Brain pericyte (primary cell): ENCODE measurements at places on chromosomes 13 and 19.

GRCh38 chr13:25214491-25215252, 42.6 kb upstream of the AMER2 start:
- no peak for DNase-seq

DNA sequence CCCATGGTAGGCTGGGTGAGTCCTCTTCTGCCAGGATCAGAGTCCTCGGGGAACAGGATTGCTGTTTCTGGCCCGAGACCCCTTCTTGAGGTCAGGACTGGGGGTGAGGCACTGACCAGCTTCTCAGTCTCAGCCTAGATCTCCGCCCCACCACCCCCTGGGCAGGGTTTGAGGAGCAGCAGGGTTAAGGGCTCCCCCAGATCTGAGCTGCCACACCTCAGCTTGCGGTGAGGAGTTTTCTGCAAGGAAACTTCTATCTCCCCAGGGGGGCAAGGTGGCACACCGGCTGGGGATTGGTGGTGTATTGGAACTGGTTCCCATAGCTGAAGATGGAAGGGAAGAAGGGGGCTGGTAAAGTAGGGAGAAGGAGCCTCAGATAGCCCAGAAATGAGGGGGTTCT, 19.5 kb downstream of the CHST8 start:
- no peak for DNase-seq

DNA sequence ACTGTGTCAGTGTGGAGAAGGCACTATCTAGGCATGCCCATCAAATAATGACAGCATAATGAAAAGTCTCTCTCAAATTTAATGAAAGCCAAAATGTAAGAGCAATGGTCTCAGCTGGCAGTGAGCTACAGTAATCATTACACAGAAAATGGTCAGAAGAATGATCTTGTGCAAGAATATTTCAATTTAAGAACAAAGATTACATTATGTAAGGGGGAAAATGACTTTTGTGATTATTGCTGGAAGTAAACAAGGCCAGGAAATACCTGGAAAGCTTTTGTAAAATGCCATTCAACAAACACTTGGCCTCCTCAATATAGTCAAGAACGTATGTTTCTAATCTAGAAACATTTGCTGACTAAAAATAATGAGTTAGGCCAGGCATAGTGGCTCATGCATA, 89.1 kb downstream of the CAB39L start:
- DNase-seq, result no peak

DNA sequence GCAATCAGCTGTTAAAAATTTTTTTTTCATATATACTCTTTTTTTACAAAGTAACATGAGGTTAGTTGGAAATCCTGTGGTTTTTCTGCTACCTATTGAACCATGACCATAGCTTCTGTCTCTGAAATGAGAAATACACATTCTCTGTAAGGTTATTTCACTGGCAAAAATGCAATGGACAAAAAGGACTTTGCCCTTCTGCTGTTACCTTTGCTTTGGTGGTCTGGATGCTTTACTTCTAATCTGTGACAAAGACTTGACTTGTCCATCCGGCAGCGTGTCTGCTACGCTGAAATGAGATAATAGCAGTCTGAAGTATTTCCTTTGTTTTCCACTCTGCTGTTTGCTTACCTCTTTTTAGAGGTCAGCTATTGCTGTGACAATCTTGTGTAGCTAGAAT, 412.8 kb downstream of the SLITRK6 start:
- DNase-seq, result no peak

GRCh38 chr19:39200803-39201115, 3.3 kb downstream of the SYCN start:
- DNase-seq, result no peak

GRCh38 chr13:39892721-39893685, 237.5 kb downstream of the COG6 start:
- no peak for DNase-seq

GRCh38 chr19:20470345-20471135, 95.0 kb downstream of the ZNF737 start:
- no peak for DNase-seq

DNA sequence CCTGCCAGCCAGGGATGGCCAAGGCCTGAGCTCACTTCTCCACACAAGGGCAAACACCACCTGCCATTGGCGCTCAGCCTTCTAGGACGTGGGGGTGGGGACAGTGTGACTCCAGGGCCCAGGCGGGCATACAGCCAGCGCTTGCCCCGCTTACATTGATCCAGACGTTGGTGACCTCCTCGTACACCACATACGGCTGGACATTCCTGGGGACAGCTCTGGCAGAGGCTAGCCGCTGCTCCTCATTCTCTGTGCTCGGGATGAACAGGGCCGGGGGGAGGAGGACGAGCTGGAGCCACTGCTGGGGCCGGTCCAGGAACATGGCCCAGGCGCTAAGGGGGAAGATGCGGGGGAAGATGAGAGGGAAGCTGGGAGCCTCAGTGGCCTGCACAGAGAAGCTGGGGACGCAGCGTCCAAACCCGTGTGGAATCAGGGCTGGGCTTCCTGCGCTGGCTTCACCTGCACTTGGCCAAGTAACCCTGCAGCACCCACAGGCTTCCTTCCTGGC, 25.1 kb upstream of the MYDGF start:
- no peak for DNase-seq

DNA sequence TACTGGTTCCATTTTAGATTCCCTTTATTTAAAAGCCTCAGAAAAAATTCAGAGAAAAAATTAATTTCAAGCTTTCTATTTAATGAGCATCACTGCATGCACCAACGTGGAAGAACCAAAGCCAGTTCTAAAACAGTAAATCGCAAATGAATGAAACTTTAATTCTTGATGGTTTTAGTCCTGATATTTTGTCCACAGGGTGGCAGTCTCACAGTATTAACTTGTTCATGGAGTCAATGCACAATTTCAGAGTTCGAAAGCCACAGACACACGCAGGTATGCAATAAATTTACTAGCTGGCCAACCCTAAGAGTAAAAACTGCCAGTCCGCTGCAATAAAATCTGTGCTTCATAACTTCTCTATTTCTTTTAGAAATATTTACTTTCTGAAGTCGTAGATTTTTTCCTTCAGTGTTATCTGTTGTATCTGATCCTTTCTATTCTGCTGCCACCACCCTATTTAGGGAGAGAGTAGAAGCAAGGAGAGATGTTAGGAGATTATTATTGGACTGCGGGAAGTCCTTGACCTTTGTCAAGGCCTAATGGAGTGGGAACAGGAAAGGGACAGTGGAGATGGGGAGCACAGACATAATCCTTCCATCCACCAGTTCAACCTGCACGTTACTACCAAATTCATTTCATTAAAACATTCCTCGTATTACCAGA, 7.0 kb upstream of the WBP4 start:
- no peak for DNase-seq

GRCh38 chr19:46907880-46908279, 47.1 kb downstream of the ARHGAP35 start:
- DNase-seq, result no peak

DNA sequence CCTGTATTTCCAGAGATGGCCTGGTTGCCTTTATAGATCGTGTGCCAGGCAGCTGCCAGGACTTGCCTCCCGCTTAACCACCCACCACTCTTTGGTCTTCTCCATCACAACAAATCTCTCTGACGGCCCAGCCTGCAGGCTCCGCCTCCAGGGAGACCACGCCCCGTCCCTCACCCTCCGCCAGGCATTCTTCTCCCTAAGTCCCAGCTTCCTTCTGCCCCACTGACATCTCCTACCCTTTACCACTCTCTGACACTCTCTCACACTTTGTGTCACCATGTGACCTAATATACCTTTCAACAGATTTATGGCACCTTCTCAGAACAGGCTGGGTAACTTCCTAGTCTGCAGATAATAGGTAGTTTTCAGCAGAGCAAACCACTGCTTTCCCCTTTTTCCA, 95.1 kb downstream of the CAB39L start:
- no peak for DNase-seq

DNA sequence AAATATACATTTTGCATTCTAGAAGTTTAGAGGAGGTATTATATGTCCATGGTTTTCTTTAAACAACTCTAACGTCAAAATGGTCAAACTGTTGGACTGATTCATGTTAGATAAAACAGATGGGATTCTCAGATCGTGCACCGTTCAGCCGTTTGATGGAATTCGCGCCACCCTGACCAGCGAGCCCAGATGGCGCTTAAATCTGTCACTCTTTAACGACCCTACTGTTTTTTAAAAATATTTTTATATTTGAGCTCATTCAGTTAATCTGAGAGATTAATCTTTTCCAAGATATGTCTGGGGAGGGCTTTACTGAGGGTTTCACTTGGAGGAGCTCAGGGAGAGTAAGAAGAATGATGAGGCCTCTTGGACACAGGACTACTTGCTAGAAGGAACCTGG, 164.4 kb downstream of the TM9SF2 start:
- DNase-seq, result no peak

DNA sequence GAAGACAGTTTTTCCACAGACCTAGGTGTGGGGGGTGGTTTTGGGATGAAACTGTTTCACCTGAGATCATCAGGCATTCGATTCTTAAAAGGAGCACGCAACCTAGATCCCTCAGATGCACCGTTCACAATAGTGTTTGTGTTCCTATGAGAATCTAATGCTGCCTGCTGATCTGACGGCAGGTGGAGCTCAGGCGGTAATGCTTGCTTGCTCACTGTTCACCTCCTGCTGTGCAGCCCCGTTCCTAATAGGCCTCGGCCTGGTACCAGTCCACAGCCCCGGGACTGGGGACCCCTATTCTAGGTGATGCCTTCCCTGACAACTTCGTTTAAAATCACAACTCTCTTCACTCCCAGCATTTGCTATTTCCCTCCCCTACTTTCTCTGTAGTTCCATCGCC, 149.6 kb downstream of the IER2 start:
- no peak for DNase-seq

DNA sequence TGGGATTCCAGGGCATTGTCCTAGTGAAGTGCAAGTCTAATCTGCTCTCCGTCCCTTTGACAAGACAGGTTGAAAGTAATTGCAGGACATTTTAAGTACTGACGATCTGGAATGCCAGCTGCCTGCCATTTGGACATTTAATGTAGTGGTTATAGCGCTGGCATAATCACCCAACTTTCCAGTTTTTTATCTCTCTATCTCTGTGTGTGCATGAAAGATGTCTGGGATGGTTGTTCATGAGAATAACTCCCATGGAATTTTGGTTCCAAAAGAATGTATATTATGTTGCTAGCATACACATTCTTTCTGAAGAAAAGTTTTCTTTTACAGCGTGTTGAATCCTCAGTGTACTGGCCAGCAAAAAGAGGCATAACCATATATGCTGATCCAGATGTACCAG, 53.6 kb downstream of the TDRD12 start:
- no peak for DNase-seq

DNA sequence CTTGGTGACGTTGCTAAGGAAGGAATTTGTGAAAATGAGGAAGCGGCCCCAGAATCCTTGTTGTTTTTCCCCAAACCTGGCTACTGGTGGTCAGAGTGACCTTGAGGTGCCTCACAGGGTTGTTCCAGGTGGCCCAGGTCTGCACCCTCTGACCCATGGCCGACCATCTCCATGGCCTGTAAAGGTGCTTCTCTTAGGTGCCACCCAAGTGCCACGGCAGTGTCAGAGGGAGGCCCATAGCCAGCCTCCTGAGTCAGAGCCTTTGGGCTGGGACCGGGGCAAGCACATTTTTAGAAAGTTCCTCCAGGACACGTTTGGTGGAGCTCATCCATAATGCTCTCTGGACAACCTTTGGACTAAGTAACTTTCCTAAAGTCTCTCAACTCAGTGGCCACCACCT, 83.9 kb upstream of the IRS2 start:
- no peak for DNase-seq

DNA sequence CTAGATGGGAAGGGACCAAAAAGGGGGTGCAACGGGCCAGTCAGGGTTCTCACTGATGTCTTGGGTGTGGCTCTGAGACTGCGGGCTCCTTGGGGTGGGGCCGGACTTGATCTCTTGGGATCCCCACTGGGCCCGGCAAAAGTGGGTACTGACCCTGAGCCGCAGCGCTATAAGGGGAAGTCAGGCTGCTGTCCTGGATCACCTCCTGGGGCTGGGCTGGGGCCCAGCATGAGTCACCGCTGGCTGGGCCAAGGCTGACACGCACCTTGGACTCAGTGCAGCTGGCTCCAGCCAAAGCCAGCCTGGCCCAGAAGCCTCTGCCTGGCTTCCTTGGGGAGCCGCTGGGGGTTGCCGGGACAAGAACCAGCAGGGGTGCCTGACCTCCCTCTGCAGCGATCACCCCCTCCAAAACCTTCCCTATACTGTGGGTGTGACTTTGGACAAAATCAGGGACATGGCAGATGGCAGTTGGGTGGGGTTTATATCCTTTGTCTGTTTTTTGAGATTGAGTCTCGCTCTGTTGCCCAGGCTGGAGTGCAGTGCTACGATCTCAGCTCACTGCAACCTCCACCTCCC, 617 bp upstream of the IQCN start:
- DNase-seq, result no peak

GRCh38 chr13:98301721-98302120, 124.7 kb upstream of the RNF113B start:
- DNase-seq, result no peak

DNA sequence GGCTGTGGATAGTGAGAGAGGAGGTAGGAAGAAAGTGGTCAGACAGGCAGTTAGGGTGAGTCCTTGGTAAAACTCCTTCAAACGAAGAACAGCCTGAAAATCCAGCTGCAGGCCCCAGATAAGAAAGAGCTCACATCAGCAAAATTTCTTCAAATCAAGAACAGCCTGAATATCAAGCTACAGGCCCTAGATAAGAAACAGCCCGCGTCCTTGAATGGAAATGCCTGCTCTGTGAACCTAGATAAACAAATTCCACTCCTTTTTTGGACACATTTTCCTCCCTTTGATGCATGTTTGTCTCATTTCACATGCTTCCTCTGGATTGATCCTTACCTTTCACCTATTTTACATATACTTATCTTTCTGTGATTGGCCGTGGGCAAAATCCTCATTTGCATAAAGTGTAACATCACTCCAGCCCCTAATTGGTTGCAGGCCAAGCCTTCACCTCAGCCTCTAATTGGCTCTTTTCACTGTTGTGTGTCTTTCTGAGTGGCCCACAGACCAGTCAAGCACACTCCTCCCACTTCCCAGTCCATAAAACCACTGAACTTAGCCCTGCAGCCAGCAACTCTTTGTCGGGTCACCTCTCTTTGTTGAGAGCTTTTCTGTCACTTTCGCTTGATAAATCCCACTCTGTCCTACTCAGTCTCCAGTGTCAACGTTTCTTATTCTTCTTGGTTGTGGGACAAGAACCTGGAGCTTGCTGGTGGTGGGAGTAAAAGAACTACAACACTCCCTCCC, 6.0 kb upstream of the SULT2A1 start:
- DNase-seq, result no peak

DNA sequence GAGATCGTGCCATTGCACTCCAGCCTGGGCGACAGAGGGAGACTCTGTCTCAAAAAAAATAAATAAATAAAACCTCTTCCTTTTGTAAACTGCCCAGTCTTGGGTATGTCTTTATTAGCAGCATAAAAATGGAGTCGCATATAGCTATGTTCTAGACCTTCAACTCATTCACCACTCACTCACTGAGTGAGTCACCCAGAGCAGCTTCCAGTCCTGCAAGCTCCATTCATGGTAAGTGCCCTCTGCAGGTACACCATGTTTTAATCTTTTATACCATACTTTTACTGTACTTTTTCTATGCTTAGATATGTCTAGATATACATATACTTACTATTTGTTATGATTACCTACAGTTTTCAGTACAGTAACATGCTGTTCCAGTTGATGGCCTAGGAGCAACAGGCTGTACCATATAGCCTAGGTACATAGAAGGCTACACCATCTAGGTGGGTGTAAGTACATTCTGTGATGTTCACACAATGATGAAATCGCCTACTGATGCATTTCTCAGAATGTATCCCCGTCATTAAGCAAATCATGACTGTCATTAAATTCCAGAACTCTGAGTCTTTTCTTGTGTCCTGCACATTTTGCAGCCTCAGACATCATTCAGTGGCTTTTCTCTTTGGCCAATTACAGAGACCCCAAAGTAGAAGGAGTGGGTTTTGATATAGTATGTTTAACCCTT, 13.7 kb upstream of the FARP1 start:
- no peak for DNase-seq
